ENCODE measurements at places on chromosomes 13 and 19.
A peak's percentile ranks its signal among the peaks of the same experiment; 100 is the strongest.

- no peak for DNase-seq
Observed at GRCh38 chr19:741506-742131, 9.3 kb upstream of the MISP start.

DNA sequence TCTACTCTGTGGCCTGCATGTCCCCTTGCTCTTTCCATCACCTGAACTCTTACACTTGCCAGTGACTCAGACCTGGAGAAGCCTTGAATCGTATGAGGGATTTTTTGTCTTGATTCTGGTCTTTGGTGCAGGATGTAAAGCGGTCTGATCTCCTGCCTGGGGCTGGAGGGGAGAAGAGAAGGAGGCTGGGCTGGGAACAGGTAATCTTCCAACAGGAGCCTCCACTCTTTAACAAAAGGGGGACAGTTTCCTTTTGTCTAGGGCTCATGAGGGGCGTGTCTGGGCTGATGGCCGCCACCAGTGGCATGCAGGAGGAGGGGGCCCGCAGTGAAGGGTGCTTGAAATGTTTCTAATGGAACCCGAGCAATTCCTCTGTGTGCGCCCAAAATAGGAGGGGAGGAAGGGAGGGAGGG, 24.7 kb downstream of the NFIX start:
- DNase-seq, result no peak

GRCh38 chr19:29714371-29714952, 599 bp downstream of the C19orf12 start:
- DNase-seq, result no peak

DNA sequence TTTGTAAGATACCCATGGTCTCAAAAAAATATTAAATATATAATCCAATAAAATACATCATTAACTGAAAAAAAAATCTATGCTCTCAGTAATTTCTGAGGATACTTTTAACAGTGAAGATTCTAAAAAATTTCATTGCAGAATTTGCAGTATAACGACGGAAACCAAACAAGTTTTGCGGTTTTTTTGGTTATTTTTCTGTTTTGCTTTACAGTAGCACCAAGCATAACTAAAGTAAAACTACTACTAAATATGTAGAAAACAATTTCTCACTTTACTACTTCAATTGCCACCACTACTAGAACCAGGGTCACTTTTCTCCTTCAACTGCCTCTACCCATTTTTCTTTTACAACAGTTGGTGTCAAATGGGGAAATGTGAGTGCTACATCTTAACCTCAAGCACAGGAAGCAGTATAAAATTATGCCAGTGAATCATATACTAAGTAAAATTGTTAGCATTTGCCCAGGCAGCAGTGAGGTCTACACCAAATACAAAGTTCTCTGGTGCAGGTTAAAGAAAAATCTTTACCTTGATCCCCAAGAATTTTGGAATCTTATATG, 24.1 kb downstream of the MICU2 start:
- no peak for DNase-seq

- DNase-seq, result no peak
Observed at GRCh38 chr13:19759669-19760068, 23.1 kb downstream of the PSPC1 start.

DNA sequence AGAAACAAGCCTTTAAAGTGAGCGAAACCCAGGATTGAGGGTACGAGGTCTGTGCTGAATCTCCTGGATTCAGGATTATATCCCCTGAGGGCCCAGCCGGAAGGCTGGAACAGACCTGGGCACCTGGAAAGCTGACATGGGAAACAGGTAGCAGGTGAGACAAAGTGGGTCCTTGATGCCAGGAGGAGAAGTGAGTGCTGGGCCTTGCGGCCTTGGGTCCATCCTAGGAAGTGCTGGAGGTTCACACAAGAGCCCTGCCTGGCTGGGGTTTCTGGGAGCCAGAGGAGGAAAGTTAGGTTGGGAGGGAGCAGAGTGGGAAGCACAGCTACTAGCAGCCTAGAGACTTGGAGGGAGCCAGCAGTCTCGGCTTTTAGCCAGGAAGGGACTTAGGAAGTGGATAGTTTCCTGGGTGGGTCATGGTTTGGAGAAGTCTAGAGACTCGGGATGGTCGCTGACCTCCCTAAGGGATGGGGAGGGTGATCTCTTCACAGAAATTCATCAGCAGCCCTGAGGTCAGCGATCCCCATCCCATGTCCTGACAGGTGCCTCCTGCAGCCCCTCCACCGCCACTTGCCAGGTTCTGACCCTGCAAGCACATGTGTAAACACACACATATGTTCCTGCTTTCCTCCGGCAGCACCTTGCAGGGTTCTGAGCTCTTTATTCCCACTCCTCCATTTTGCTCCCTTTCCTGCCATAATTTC, 29.4 kb upstream of the ZNF492 start:
- DNase-seq, result no peak

DNA sequence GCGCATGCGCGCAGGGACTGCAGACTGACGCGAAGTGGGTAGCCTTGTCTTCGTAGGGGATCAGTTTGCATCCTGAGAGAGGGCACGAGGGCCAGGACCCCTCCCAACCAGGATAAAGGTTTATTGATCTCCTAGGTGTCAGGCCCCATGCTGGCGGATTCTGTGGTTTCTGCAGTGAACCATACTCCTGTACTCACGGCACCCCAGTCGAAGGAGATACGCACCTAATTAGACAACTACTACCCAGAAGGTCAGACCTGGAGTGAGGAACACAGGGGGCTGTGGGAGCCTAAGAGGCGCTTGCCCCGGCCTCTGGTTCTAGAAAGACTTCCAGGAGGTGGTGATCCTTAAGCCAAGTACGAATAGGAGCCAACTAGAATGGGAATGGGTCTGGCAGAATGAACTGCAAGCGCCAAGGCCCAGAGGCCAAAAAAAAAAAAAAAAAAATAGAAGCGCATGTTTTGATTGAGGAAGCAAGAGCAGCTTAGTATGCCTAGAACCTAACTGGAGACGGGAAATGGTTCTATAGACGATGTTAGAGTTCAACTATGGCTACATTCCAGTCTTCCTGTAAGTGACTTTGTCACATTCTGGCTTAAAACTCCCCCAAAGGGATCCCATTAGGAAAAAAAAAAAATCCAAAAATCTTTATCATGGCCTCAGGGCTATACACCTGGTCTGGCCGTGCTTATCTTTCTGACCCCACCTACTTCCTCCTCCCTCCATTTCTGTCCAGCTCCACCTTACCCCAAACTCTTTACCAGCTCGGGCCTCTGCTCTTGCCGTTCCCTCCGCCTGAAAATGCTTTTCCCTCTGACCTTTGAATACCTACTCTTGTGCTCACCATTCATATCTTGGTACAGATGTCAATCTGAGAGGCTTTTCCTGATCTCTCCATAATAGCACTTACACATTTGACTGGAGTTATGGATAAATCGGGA, 902 bp upstream of the ZNF428 start:
- DNase-seq, result no peak

DNA sequence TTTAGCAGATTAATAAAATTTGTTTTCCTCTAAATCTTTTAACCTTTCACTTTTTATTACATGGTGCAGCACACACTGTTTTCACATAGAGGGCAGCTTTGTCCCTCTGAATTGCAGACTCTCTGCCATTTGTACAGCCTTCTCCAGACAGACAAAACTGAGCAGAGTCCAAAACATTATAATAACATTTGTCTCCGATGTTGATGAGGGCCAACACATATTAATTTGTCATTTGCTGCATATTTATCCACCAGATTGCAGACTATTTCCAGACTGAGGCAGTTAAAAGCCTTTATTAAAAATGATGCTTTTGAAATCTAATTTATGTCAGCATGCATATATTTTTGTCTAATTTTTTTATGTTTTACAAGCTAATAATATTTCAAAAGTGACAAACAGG, 1251.9 kb upstream of the SLC10A2 start:
- DNase-seq, result no peak

DNA sequence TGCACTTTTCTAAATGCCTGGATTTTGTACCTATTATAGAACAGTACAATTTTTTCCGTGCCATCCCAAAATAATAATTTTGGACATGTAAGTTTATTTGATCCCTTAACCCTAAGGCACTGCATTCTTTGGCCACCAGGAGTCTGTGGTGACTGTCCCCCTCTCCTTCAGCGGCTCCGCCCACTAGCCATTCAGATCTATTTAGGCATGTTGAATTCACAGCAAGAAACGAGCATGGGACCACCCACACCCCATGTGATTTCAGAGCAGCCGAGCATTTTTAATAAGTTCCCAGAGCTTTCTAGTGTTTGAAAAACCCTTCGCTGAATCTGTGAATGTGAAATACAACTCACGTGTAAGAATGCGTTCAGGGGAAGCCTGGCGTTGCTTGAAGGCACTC, 567.5 kb downstream of the MYO16 start:
- no peak for DNase-seq

GRCh38 chr19:17370026-17370587, 7.0 kb downstream of the PLVAP start:
- DNase-seq, result no peak

GRCh38 chr13:43879755-43880181, at the start of gene LACC1:
LACC1 (plus strand) TSS chr13:43879904; CDS start chr13:43880986, 1,082 bp downstream.
- DNase-seq, result no peak

DNA sequence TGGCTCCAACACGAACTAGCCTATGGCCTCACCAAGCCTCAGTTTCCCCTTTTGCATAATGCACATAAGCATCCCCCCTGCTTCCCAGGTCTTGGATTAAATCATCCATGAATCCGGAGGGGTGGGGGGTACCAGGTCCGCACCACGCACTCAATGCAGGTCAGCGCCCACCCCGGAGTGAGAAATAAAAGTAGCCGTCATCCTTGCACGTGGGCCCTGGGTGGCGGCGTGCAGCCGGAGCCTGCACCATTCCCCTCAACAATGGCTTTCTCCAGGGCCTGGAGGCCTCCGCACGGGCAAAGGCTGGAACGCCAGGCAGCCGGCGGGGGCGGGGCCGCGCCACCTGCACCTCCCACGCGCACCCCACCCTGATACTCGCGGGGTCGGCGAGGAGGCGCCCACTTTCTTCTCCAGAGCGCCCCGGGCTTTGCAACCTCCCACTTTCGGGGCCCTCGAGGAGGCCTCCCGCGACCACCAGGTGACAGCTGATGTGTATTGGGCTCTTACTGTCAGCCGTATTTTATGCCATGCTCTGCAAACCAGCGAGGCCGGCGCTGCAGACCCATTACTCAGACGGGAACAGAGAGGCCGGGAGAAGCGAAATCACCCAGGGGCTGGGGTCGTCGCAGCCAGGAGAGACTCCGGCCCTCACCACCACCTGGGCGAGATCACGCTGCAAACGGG, 767 bp upstream of the GADD45B start:
- DNase-seq, result peak; percentile 53

- no peak for DNase-seq
Observed at GRCh38 chr13:110062077-110062776, 244.7 kb downstream of the COL4A1 start.

DNA sequence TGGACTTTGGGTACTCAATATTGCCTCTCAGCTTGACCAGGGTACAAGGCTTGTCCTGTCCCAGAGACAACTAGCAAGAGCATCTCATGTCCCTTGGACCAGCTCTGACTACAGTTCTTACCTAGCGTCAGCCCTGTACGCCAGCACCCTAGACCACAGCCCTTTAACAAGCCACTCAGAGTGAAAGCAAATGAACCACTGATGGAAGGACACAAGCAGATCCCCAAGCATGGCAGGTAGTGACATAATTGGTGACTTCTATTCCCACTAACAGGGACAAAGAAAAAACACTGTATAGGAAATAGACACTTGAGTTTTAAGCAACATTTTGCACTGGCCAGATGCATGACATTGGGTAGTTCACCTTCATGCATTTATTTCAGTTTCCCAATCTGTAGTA, 8.8 kb upstream of the LRCH1 start:
- no peak for DNase-seq

- no peak for DNase-seq
Observed at GRCh38 chr19:3094601-3095440, 659 bp downstream of the GNA11 start.

GRCh38 chr19:46992699-46993535, 26.7 kb upstream of the NPAS1 start:
- no peak for DNase-seq

DNA sequence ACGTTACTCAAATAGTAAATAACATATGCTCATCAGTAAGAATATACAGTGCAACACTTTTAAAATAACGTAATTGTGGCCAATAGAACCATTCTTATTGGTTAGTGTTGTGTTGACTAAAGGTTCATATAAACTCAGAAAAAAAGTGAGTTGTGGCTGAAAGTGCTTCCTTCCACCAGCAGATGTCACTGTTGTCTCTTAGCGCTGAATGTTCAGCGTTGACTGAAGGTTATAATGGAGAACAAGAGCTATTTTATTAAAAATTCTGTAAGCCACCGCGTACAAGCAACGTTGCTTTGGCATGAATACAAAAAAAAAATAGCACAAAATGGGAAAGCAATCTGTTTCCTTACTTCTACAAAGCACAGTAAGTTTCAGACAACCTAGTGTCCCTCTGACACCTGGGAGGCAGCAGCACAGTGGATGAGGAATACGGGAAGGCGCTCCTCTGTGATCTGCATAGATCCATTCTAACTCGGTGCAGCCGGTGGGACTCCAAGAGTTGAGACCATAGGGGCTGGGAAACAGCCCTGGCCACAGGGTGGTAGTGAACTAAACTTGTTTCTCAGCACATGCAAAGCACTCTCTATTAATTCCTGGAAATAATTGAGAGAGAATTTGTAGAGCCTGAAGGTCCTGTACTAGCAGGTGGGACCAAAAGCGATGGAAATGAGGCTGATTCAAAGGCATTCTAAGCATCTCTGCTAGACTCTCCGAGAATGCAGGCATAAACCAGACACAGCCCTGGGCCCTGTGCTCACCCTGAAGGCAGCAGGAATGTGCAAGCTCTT, 23.9 kb upstream of the OXGR1 start:
- no peak for DNase-seq

DNA sequence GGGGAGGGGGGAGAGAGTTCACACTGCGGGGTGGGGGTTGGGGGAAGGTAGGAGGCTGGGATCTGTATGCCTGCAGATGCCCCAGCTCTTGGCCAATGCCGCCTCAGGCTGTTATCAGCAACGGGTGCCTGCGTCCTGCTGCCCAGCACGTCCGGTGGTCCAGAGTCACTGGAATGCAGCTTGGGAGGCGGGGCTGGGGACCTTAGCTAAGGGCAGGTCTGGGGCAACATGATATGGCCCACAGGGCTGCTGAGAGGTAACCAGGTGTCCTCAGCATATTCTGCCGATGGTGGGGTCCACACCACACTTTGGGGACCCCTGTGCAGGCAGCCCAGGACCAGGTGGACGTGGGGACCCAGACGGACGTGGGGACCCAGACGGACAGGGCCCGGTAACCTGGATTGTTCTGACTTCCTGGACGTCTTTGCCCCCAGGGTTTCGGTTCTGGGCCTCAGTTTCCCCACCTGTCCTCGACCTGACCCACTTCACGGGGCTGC, 668 bp upstream of the ARHGAP45 start:
- no peak for DNase-seq

GRCh38 chr13:33112766-33113165, 96.5 kb downstream of the KL start:
- DNase-seq, result no peak

GRCh38 chr13:32515246-32515645, 23.3 kb downstream of the N4BP2L2 start:
- DNase-seq, result no peak

DNA sequence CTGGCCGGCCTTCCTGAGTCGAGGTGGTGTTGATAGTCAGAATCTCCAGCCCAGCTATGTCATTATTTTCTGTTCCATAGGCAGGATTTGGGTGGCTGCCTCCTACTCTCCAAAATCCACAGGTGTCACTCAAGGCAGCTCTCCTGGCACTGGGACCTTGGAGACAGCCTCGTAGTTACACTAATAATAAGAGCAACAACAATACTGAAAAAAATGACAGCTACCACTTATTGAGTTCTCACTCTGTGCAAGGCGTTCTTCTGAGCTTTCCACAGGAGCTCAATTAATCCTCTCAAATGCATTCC, 12.2 kb upstream of the KLK12 start:
- no peak for DNase-seq

- no peak for DNase-seq
Observed at GRCh38 chr19:46882034-46882433, 21.2 kb downstream of the ARHGAP35 start.

GRCh38 chr13:20274466-20274865, 42.3 kb upstream of the GJB6 start:
- no peak for DNase-seq
